NCI-H2029 (cell line): ENCODE measurements at places on chromosomes 7 and 10.

DNA sequence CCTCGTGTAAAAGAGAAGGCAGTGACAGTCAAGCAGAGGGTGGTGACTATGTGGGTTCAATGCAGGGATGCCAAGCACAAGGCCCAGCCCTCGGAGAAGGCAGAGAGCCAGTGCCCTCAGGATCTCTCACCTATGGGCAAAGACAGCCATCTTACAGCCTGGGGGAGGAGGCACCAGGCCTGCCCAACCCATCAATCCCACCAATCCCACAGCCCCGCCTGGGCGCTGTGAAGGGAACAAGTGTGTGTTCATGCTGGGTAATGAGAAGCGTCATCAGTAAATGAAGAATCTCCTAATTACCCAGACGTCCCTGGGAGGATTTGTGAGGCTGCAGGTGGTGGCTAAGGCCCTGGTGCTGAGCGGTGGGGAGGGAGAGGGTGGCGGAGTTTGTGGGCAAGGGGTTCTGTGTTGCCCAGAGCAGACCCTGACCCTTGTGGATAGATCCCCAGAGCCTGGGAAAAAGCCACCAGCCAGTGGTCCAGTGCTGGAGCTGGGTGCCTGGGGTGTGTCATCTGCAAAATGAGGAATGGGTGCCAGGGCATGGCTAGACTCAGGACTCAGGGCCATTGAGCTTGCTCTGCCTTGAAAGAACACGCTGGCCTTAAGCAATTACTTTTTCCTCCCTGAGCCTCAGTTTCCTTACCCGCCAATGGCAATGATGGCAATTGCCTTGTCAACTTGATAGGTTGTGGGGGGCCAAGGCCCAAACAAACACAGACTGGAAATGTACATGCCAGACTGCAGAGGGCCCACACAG lies 128.1 kb upstream of the UNC5B start:
- no peak for DNase-seq

DNA sequence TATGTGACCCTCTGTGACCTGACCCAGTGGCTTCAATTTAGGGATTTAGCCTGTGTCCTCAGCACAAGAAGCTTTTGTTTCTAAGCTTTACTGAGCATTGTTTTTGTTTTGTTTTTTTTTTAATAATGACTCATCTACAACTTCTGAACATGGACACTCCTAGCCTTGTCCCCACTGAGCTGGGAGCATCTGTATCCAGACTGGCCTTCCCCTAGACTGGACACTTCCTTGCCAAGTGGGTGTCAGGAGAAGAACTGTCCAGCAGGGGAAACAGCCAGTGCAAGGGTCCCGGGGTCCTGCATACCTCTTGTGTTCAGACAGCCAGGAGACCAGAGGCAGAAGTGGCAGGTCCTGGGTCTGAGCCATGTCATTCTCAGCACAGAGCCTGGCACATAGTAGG lies 108.6 kb downstream of the TMEM130 start:
- DNase-seq, result no peak

DNA sequence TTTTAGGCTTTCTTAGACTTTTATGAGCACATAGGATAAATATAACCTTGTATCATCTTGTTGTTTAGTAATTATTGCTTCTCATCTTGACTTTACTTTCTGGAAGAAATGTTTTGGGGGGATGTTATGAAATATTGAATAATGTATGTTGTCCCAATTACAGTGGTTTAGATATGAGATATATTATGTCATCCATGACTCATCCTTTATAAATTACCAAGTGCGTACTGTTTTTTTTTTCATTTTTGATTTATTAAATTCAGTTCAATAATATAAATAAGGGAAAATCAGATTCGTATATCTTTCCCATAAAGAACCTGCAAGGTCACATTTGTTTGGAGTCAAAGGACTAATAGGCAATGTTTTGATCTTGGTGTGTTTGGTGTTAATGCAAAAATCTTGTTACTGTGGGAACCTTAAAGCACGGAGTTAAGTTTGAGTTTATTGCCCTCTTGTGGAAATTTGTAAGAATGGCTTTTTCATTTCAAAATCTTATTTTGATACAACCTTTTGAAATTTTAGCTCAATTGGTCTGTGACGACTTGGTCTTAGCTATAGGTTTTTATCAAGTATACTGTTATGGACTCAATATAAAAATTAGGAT lies 108.6 kb downstream of the SRI start:
- DNase-seq, result peak; percentile 42

GRCh38 chr10:91528080-91528479 lies 104.8 kb downstream of the PPP1R3C start:
- DNase-seq, result no peak

- DNase-seq, result no peak
Observed at GRCh38 chr7:107372298-107372697, 97.6 kb upstream of the GPR22 start.

DNA sequence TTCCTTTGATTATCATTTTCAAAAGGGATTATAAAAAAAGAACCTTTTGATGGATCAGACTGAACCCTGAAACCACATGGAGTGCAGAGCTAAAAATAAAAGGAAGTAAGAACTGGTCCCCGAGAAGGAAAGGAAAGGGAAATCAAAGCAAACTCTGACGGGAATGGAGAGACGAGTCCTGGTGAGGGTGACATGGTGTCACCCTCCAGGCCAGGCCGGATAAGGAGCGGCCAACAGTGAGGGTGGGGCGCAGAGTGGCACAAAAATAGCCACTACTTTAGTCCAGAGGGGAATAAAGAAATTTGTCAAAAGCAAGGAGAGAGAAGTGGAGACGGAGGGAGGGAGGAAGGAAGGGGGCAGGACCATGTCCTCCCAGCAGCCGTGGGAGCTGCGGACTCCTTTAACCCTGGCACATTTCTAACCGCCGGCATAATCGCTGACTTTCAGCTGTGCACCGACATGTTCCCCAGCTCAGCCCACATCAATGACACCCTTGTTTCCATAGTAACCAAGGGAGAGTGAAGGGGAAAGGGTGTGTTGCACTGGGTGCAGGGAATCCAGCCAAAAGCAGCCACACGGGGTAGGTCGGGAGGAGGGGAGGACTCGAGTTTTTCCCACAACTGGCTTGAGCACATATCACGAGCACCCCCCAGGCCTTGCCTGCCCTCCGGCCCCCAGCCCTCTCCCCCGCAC lies 29.7 kb downstream of the TRIM8 start:
- DNase-seq, result no peak

DNA sequence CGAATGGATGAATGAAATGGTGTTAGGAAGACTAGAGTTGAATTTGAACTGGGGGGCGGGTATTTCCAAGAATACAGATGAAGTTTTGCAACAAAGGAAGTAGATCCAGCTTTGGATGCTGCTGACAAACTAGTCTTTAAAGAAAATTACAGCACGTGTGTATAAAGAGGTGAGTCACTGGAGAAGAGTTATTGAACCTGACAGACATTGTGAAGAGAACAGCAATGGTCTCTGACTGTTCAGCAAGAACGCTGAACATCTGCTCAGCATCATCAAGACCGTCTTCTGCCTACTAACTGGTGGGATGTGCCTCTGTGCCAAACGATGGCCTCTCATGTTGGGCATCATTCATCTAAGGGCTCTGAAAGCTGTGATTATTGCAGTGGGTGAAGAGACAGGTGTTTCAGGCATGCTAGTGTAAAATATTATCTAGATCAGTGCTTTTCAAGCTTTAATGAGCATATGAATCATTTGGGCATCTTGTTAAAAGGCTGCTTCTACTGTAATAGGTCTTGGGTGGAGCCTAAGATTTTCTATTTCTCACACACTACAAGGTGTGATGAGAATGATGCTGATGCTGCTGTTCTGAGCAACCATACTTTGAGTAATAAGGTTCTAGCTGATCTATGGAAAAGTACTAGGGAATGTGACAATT lies 291.3 kb downstream of the PTEN start:
- DNase-seq, result no peak

DNA sequence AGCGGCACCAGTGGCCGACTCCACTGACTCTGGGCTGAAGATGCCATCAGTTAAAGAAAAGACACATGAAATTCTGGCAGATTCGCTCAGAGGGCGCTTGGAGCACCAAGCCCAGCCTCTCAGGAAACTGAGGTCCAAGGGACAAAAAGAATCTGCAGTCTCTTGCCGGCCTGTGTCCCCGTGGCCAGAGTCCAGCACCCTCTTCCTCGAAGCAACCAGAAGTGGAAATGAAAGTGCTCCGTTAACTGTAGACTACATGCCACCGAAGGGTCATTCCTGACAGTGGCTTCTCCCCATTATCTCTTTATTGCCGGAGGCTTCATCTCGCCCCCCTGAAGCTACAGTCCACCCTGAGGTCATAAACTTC lies 1.0 kb upstream of the CHST15 start:
- DNase-seq, result no peak

GRCh38 chr7:139358541-139359365 lies 941 bp upstream of the LUC7L2 start:
- DNase-seq, result peak; percentile 18

- DNase-seq, result no peak
Observed at GRCh38 chr10:15570738-15571339, 148.9 kb downstream of the ITGA8 start.

DNA sequence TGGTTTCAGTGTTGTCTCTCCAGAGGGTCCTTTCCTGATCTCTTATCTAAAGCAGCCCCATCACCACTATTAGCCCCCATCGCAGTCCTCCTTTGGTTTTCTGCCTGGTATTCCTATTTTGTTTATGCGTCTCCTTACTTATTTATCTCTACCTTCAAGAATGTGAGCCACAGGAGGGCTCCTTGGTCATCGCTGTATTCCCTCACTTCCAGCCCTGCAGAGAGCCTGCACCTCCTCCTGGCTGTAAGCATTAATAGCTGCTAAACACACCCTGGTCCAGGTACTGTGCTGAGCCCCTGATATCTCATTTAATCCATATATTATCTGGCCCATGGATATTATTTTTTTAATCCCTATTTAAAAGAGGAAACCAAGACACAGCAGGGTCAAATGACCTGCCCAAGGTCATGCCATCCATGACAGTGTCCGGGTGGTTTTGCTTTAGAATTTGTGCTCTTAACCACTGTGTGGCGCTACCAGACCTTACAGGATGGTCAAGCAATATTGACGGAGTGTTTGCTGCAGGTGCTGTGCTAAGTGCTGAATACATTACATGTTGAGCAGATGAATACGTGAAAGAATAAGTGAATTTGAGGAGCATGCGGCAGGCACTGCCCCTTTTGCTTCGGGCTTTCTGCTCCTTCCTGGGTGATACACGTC lies 227.2 kb downstream of the ADAM12 start:
- DNase-seq, result peak; percentile 16

DNA sequence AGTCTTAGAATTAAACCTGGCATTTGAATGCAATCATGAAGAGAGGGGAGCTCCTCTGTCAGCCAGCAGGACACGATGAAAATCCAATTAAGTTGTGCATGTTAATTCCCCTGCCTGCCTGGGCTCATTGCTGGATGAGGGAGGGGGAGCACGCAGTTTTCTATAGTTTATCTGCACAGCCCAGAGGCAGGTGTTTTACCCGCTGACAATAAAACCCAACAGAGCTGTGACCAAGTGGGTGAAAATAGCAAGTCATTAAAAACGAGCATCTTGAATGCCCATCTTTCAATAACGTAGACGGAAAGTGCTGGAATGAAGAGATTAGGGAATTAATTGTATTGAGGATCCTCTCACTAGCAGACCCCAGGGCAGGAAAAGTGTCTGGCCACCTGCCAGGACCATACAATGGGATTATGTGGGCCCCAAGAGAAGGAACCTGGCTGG lies 100.1 kb upstream of the FAM20C start:
- DNase-seq, result no peak

- DNase-seq, result no peak
Observed at GRCh38 chr7:103680161-103681144, 234.4 kb upstream of the SLC26A5 start.

DNA sequence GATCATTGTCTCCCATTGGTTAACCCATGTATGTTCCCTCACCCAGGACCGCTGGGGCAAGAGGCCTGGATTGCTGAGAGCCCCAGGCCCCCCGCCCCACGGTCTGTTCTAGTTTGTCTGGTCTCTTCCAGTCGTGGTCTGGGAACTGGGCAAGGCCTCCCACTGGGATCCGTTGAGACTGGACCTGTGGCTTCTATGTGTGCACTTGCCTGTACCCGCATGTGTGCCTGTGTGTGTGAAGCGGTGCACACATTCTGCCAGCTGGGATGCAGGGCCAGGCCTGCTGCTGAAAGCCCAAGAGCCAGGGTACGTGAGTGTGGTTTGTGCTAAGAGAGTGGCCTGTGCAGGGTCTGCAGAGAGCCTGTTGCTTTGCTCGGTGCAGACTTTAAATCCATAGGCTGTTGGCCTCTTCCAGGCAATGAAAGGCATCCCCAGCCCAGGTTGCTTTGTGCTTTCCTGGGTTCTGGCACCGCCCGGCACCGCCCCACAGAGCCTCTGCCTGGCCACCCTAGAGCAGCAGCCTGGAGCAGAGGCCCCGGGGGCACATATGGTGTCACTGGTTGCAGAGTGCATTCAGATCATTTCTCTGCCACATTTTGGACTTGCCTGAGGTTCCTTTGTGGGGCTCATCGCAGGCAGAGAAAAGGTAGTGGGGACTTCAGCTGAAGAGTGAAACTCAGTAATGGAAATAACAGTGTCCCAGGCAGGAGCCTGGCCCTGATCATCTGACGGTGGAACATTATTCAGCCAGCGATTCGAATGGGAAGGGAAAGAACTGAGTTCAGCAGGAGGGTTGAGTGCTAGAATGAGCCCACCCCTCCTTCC lies 215.5 kb downstream of the GLRX3 start:
- no peak for DNase-seq

DNA sequence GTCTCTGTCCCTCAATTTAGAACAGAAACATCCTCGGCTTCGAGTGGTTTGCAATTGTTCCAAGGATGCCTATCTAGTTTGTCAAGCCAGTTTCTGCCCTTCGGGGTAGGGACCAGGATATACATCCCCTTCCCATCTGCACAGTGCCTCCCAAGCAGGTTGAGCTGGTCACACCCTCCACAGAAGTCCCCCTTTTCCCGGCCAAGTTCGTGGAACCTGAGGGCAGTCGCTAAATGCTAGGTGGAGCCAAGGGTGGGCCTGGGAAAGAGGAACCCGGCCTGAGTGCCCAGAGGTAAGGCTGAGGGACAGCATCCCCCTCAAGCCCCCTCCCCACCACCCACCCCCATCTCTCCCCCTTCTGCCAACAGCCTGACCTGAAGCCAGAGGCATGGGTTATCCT lies 62.4 kb upstream of the NANOS1 start:
- DNase-seq, result no peak

DNA sequence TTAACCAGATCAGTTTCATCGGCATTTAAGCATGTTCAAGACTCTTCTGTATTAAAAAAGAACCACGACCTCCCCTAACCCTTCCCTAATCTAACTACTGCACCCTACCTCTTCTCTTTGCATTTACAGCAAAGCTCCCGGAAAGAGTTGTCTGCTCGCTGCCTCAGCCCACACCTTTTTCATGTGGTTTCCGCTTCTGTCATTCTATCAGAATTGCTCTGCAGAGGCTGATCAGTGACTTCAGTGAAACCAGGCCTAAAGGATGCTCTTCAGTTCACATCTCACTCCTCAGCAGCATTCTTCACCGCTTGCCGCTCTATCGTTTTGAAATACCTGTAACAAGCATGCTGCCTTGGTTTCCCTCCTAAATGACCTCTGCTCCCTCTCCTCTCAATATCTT lies 160.9 kb downstream of the SDK1 start:
- DNase-seq, result no peak

DNA sequence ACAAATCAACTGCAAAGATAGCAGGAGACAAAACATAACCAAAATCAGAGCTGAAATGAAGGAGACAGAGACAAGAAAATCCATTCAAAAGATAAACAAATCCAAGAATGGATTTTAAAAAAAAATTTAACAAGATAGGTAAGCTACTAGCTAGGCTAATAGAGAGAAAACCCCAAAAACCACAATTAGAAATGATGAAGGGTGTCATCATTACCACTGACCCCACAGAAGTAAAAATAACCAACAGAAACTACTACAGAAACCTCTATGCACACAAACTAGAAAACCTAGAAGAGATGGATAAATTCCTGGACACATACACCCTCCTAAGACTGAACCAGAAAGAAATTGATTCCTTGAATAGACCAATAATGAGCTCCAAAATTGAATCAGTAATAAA lies 117.6 kb downstream of the DNAJC1 start:
- no peak for DNase-seq
